ENCODE measurements at places on chromosomes 16 and 17. TPM values are rescaled to one million over a fixed set of nuclear protein-coding genes. Genes with fewer than 3 reads are reported as not detected.

GRCh38 chr17:74177018-74177450, 26.4 kb upstream of the RPL38 start:
- DNase-seq = no peak

- DNase-seq = no peak
Measured at GRCh38 chr16:83244057-83244456, 563.7 kb upstream of the HSBP1 start.

DNA sequence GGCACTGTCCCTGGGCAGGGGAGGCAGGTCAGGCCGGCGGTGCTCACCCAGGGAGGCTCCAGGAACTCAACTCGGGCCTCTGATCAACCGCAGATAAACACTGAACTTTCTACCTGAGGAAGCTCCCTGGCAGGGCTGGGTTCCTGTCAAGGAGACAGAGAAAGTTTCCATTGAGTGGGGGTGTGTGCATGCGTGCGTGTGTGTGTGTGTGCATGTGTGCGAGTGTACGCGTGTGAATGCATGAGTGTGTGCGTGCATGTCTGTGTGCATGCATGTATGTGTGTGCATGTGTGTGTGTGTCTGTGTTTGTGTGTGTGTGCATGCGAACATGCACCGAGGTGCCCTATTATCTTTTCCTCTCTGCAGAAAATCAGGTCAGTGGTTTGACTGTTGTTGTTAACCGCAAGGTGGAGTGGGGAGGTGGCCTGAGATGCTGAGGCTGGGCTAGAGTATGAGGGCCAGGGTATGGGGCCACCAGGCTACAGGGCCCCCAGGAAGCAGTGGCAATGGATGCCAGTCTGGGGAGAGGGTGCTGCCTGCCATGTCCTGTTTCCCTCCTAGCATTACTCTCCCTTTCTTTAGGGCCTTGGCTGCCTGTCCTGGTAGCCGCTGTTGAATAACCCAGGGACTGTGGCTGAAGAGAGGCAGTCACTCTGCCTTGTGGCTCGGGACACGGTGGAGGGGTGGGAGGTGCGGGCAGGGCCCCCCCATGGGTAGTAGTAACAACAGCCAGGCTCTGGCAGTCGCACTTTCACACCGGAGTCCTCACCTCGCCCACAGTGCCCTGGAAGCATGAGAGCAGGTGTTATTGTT, 24.0 kb downstream of the CCR7 start:
- peak; percentile 67 for DNase-seq

- no peak for DNase-seq
Measured at GRCh38 chr17:30570191-30570590, 93.0 kb downstream of the GOSR1 start.

GRCh38 chr16:31084584-31085302, 4.0 kb downstream of the PRSS53 start:
- DNase-seq = no peak

GRCh38 chr16:89139907-89140361, 31.6 kb upstream of the CDH15 start:
- no peak for DNase-seq

DNA sequence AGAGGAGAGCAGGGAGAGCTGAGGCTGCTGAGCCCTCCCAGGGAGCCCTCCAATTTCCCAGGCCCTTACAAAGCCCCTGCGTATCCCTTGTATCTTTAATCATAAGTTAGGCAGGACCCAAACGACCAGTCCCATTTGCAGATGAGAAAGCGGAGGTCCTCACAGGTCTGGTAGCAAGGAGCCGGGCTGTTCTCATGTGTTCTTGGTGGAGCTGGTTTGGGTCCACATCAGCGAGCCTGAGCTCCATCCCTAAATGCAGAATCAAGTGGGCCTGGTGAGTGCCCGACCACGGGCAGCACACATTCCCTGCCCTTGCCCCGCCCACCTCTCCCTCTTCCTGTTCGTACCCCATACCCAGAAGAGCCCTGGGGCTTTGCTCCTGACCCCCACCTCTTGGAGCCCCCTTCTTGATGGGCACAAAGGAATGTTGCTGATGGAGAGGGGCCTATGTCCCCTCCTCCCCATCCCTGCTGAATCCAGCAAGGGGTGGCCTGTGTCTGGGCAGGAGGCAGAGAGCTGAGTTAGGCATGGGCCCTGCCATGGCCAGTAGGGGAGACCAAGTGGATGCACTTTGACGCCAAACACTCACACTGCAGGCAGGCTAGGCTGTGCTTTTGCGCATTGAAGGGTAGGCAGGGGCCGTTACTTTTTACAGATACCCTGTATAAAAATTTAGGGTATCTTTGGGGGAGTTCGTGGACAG, 18.3 kb upstream of the ADCY7 start:
- DNase-seq = no peak

DNA sequence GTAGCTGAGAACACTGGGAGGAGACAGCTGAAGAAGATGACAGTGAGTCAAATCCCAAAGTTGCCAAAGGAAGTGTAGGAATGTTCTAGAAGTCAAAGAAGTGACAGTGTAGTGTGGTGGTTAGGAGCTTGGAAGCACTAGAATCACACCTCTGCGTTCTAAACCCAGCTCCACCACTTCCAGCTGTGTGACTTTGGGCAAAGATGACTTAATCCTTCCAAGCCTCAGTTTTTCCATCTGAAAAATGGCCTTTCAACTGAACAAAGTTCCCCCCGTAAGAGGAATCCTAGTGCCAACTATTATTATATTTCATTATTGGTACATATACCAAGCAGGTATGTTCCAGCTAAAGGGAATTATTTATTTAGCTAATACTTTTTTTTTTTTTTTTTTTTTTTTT, 56.0 kb downstream of the IQCK start:
- no peak for DNase-seq

DNA sequence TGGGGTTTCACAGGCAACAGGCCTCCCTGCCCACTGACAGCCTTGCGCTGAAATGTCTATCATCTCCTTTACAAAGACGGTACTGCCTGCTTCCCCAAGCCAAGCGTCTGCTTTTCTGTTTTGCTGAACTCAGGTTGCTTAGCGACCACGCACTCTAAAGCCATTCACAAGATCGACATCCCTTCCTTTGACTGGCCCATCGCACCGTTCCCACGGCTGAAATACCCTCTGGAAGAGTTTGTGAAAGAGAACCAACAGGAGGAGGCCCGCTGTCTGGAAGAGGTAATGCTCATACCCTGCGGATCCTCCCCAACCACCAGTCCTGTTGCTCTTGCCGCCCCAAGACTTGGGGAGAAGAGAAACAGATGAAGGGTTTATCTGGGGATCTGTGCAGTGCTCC, 28.7 kb downstream of the TMEM186 start:
- no peak for DNase-seq

DNA sequence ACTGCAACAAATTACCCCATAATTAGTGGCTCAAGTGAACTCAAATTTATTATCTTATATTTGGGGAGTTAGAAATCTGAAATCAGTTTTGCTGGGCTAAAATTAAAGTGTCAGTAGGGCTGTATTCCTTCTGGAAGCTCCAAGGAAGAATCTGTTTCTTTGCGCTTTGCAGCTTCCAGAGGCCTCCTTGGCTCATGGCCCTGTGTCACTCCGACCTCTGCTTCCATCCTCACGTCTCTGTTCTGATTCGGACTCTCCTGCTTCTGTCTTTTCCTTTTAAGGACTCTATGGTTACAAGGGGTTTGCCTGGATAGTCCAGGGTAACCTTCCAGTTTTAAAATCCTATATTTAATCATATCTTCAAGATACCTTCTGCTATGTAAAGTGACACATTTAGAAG, 232.1 kb downstream of the CA10 start:
- no peak for DNase-seq

- peak; percentile 87 for DNase-seq
Measured at GRCh38 chr17:78013683-78014467, 55.4 kb downstream of the TNRC6C start.

DNA sequence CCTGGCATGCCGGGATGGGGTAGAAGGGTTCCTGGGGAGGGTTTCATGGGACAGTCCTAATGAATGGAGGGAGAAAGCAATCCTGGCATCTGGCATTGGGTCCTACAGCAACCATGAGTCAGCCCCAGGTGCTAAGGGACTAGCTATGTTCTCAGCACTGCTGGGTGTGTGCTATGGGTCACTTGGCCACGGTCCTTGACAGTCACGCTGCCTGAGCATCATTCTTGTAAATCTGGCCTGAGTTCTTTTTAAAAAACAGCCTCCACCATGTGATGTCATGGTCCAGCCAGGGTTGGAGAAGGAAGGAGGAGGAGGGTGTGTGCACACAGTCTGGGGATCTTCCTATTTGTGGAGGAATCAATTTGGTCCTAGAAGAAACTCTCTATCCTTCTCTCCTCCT, 6.2 kb upstream of the RAMP2 start:
- no peak for DNase-seq

GRCh38 chr16:59249011-59249410, 514.9 kb upstream of the GOT2 start:
- no peak for DNase-seq

- no peak for DNase-seq
Measured at GRCh38 chr17:356671-357434, 4.2 kb upstream of the RPH3AL start.

DNA sequence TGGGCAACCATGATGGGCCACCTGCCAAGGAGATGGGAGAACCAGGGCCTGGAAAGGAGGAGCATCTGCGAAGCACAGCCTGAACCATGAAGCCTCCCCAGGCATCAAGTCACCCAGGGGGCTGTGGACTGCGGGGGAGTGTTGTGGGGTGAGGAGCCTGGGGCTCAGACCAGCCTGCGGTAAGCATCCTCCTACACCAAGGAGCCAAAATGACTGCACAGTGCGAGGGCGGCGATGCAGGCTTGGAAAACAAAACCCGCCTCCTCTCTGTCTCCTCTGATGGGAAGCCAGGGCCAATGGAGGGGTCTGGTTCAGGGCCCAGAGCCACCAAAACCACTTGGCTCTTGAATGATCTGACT, 18.1 kb upstream of the MAF start:
- DNase-seq = no peak

DNA sequence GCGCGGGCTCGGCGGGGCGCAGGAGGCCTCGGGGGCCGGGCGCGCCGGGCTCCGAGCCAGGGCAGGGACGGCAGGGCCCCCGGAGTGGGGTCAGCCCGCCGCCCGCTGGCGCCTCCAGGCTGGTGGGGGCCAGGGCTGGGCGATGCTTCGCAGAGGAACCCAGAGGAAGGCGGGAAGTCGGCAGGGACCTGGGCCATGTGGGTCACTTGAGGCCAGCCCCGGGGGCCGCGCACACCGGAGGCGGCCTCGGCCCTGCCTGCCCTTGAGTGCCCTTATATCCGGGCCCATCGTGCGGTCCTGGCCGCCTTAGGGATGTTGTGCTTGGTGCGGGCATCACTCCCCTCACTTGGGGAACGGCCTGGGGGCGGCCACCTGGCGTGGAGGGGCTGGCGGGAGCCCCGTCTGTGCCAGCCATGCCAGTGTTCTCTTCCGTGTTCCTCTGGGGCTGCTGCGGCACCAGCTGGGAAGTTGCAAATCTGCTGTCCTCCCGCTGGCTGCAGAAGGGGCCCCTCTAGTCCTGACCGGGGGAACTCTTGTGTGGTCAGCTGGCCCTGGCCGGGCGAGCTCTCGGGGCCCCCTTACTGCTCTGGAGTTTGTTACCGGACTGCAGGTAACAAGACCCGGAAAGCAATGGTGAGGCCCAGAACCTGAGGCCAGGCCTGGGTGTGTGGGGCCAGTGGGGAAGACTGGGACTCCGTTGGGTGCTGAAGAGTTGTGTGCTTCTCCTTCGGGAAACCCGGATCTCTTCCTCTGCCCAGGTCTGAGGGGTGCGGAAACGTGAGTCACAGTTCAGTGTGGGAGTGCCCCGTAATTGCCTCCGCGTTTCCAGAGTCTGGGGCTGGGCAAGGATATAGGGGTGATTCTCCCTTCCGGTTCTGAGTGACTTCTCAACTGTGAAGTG, 849 bp downstream of the CAPN15 start:
- DNase-seq = peak; percentile 53

GRCh38 chr16:14576532-14576931, 53.5 kb downstream of the PARN start:
- DNase-seq = no peak

DNA sequence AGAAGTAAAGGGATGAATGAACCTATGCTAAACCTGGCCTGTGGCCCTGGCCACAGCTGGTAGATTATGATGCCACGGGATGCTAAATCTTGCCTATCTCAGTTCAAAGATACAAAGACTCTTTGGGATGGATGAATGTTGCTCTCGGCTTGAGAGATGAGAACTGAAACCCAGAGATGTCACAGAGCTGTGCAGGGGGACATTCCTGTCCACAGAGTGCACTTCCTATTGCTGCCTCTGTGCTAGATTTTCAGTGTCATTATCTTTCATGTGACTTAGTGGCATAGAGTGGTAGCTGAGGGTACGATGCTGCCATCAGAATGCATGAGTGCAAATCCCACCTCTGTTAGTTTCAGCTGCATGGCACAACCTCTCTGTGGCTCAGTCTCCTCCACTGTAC, 2.3 kb upstream of the MT1M start:
- peak; percentile 19 for DNase-seq

DNA sequence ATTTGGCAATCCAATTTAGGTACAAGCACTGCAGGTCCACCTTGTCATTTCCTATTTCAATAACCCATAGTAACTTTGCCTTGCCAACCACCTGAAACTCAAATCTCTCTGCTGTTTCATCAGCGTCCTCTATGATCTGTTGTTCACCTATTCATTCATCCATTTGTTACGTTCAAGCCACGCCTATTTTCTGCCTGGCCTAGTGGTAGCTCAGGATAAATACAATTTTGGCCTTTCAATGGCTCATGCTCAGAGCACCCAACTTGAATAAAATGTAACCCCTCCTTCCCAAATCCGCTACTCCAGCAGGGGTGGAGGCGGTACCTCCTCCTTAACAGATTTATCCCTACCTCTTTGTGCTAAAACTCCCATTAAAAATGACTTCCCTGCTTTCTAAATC, 3.6 kb upstream of the FBXO47 start:
- DNase-seq = no peak

GRCh38 chr16:86089991-86090390, 191.0 kb downstream of the IRF8 start:
- DNase-seq = no peak

HOXB6 gene
- not detected for total RNA-seq

MT1G gene
- 0.80 TPM for total RNA-seq

PRKCB gene
- total RNA-seq = 183 TPM

SOX15 gene
- not detected for total RNA-seq

AATK gene
- total RNA-seq = 10.4 TPM

HOXB4 gene
- total RNA-seq = 5.7 TPM

CMTM2 gene
- total RNA-seq = 0.82 TPM

HS3ST3A1 gene
- total RNA-seq = 1.6 TPM

WRAP53 gene
- 12.8 TPM for total RNA-seq

GDPD1 gene
- 4.0 TPM for total RNA-seq

HOXB3 gene
- 7.9 TPM for total RNA-seq

VAT1L gene
- not detected for total RNA-seq

STH gene
- total RNA-seq = not detected

CMTM1 gene
- 8.5 TPM for total RNA-seq
